ENCODE measurements at places on chromosomes 7 and 10.

DNA sequence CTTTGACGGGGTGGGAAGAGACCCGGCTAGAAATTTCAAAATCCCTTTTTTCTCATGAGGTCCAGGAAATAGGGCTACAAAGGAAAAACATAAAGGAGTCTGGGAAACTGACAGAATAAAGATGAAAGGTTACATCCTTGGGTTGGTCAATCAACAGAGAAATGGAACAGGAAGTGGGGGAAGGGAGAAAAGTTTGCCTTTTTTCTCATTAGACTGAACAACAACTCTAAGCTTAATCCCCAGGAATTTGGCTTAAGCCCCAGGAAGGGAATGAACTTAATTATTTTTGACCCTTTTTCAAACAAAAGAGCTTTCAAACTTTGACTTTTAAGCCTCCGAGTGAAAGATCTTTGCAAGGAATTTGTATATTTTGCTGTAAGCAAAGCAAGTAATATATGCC, 32.7 kb downstream of the LGI1 start:
- DNase-seq = no peak

DNA sequence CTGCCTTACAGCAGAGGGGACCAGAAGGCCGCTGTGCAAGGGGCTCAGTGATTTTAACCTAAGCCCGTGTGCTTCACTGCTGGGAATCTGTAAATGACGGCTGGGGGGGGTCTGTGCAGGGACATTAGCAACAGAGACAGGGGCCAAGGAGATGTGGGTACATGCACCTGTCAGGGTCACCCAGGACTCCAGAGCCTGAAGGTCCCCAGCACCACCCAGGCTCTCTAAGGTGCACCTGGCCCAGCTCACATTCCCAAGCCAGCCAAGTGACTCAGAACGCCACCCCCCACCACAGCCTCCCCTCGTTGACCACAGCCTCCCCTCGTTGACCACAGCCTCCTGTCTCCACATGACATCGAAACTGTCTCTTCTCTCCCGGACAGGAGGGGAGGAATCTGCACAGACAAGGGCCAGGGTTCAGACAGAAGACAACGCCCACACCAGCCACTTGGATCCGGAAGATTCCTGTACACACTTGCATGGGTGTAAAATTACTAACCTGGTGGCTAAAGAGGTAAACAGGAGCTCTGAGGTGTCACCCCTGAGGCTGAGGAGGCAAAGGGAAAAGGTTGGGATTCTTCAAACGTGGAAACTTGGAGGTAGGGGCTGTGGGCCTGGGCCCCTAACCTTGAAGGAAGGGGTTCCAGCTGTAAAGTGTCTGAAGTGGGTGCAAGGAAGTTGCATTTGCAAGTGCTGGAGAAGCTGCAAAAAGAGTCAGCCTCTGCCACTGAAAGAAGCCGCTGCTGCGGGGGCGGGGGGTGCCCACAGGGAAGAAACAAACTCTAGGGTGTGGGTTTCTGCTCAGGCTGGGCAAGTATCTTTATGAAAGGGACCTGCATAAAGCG, 27.0 kb downstream of the CALML3 start:
- DNase-seq = no peak

DNA sequence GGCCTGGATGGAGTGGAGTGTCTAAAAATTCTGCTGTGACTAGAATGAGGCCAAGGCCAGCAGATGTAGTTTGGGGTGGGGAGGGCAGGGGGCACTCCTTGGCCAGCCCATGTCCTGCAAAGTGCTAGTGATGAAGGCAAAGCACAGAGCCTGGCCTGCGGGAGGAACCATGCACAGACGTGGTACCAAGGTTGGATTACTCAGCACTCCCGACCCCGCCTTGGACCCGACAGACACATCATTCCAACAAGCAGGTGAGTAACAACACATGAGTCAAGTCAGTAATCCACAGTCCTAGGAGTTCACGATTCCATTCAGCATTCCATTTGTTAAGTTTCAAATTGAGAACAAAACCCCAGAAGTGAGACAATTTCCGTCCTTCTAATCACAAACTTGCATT, 317.3 kb downstream of the TCERG1L start:
- DNase-seq = no peak

DNA sequence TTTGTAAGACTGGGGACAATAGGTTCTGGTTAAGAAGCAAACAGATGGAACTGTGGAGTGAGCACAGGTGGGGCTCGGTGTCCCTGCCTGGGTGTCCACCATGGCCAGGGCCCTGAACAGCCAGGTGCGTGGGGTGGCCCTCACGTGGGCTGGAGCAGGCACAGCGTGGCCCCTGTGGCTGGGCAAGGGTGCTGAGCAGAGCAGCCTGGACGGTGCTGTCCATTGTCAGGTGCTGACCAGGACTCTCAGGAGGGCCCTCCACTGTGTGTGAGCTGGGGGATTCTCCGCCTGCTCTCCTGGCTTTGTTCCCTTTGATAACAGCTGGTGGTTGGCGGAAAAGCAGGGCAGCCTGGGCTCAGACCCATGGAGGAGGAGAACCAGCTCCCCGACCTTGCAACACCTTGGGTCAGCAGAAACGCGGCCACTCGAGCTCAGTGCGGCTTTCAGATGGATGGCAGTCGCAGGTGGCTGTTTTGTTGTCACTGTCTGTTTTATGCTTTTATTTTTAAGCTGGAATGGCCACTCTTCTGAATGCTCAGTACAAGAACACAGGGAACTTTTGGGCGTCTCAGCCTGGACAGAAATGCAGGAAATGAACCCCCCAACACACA, 273.9 kb upstream of the ADARB2 start:
- DNase-seq = no peak

DNA sequence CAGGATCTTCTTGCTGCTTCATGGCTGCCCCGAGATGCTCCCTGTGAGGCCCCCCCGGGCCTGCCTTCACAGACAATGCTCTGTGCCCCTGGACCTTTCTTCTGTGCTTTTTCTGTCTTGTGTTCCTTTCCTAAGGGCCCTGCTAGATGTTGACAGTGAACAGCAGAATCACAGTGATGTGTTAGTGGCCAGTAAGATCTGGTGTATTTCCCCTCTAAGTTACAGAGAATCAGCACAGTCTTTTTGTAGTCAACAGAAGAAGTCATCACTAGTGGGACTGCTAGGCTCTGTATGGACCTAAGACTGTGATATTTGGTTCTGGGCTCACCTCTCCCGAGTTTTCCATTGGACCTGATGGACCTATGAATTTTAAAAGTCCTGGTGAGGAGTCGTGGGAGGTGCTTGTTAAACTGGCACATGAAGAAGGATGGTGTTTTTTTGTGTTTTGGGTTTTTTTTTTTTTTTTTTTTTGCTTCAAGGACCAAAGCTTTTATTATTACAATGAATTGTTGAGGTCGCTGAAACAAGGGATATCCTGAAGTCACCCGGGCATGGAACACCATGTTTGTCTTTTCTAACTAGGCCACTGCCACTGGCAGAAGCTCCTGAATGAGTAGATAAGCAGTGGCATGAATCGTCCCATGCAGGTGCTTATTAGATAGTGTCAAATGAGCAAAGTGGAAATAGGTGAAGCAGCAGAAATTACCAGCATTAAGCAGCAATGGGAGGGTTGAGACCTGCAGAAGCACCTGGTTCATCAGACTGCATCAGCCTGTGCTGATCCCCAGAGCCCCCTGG, 194.8 kb downstream of the CELF2 start:
- no peak for DNase-seq

- DNase-seq = peak; percentile 86
Measured at GRCh38 chr7:139645572-139646523, 122.4 kb downstream of the CLEC2L start.

- DNase-seq = no peak
Measured at GRCh38 chr10:99815621-99816020, 33.2 kb downstream of the ABCC2 start.

GRCh38 chr10:109821672-109822071, 101.6 kb downstream of the XPNPEP1 start:
- DNase-seq = no peak

DNA sequence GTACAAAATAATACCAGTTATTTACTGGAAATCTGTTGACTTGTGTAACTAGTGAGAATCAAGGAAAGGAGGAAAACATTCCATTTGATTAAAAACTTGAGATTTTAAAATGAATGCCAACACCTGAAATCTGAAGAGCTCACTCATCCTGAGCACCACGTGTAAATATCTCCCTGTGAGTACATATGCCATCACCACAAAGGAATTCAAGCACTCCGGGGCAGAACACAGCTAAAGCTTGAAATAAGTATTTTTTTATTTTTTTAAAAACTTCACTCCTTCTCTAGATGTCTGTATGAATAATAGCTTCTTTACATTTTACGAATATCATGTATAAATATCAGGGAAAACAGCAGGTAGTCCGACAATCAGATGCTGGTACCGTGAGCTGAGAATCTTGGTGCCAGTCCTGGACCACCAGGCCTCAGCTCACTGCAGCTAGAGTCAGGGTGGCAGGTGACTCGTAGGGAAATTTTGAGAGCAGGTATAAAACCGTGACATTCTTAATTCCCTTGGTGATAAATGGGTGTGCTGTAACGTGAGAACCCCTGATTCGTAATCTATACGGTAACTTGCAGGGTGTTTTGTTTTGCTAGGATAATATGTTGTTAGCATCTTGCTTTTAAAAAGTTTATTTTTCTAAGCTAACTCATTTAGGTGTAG, 12.7 kb downstream of the LMTK2 start:
- no peak for DNase-seq

DNA sequence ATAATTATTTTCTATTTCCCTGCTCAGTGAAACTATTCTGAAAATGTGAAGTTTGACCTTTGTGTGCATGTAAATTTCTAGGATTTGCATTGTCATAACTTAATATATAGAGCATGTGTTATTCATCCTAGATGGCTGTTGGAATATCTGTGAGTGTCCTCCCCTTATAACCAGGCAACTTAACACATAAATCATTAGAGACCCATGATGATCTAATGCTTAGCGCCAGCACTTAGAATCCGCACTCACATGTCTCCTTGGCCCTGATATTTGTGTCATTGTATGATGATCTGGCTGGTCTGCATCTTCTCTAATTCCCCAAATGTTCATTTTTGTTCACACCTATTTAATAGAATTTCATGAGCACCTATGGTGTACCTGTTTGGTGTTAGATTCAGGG, 1354.5 kb downstream of the XPNPEP1 start:
- DNase-seq = no peak

Data from activated gamma-delta T cell treated with Interleukin-2 at 50 U/mL for 16 hours (primary cell).